ENCODE measurements at places on chromosomes 5 and 9. TPM values are rescaled to one million over a fixed set of nuclear protein-coding genes. Genes with fewer than 3 reads are reported as not detected.

GRCh38 chr5:172686111-172686510 lies 45.0 kb downstream of the NEURL1B start:
- ATAC-seq: no peak
- H3K36me3 ChIP-seq: no peaks in the 10 kb centered on the region
- no peak overlapping the region for H3K4me3 ChIP-seq

- H3K4me3 ChIP-seq: no peak overlapping the region
- no peak overlapping the region for H3K27ac ChIP-seq
- H3K4me1 ChIP-seq: no peaks in the 10 kb centered on the region
- H3K27me3 ChIP-seq: peaks cover 7% of the 10 kb centered on the region
These were observed 25.8 kb downstream of the COL23A1 start for GRCh38 chr5:178564397-178564796.

- no peaks in the 10 kb centered on the region for H3K27me3 ChIP-seq
- H3K4me3 ChIP-seq: no peak overlapping the region
- H3K4me1 ChIP-seq: no peaks in the 10 kb centered on the region
- no peak overlapping the region for H3K27ac ChIP-seq
These were observed 522.7 kb downstream of the NR2F1-AS1 start for GRCh38 chr5:93058309-93058708.

- H3K4me1 ChIP-seq: peaks cover 30% of the 10 kb centered on the region
- no peak for ATAC-seq
- H3K27ac ChIP-seq: peak overlapping the region; percentile 4
- H3K36me3 ChIP-seq: peaks cover 24% of the 10 kb centered on the region
- H3K27me3 ChIP-seq: no peaks in the 10 kb centered on the region
These were observed 30.4 kb downstream of the RNF145 start for GRCh38 chr5:159178978-159179377.

- ATAC-seq: peak; percentile 55
- no peaks in the 10 kb centered on the region for H3K27me3 ChIP-seq
- H3K27ac ChIP-seq: no peak overlapping the region
- no peaks in the 10 kb centered on the region for H3K4me1 ChIP-seq
- H3K4me3 ChIP-seq: no peak overlapping the region
These were observed 561.1 kb downstream of the EBF1 start for GRCh38 chr5:158538506-158539074.

GRCh38 chr9:132154863-132155567 lies 6.8 kb upstream of the NTNG2 start:
- no peak for ATAC-seq
- no peaks in the 10 kb centered on the region for H3K36me3 ChIP-seq
- H3K4me1 ChIP-seq: no peaks in the 10 kb centered on the region

GRCh38 chr9:109507421-109507838 lies 9.3 kb upstream of the PTPN3 start:
- peaks cover 9% of the 10 kb centered on the region for H3K27me3 ChIP-seq
- no peaks in the 10 kb centered on the region for H3K4me1 ChIP-seq
- H3K27ac ChIP-seq: no peak overlapping the region
- H3K4me3 ChIP-seq: no peak overlapping the region
- peak; percentile 68 for ATAC-seq

Gene AGXT2
- not detected for total RNA-seq

Gene FAM153A
- 26.3 TPM for total RNA-seq

DNA sequence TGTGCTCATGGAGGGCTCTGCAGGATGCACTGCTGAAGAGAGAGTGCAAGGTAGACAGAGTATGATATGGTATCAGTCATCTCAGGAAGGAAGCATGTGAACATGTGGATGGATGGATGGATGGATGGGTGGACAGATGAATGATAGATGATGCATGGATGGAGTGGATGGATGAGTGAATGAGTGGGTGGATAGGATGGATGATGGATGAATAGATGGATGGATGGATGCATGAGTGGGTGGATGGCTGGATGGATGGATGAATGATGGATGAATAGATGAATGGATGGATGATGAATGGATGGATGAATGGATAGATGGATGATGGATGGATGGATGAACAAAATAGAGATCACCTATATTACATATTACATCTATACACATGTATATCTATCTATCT lies 341.3 kb downstream of the DRD1 start:
- H3K27ac ChIP-seq: no peak overlapping the region
- no peaks in the 10 kb centered on the region for H3K4me1 ChIP-seq
- no peak overlapping the region for H3K4me3 ChIP-seq
- H3K36me3 ChIP-seq: no peaks in the 10 kb centered on the region

GRCh38 chr9:126158588-126159429 lies 167.8 kb upstream of the MVB12B start:
- no peaks in the 10 kb centered on the region for H3K36me3 ChIP-seq
- peaks cover 25% of the 10 kb centered on the region for H3K27me3 ChIP-seq
- no peak overlapping the region for H3K4me3 ChIP-seq

- no peaks in the 10 kb centered on the region for H3K27me3 ChIP-seq
- H3K4me3 ChIP-seq: no peak overlapping the region
- H3K4me1 ChIP-seq: peaks cover 32% of the 10 kb centered on the region
- no peak overlapping the region for H3K27ac ChIP-seq
- ATAC-seq: no peak
These were observed 164.3 kb upstream of the KLF9 start for GRCh38 chr9:70578720-70579119.

GRCh38 chr5:66230551-66230950 lies 86.5 kb downstream of the SREK1 start:
- no peak overlapping the region for H3K27ac ChIP-seq
- H3K4me3 ChIP-seq: no peak overlapping the region
- no peaks in the 10 kb centered on the region for H3K36me3 ChIP-seq
- no peaks in the 10 kb centered on the region for H3K4me1 ChIP-seq
- H3K27me3 ChIP-seq: no peaks in the 10 kb centered on the region

- H3K27ac ChIP-seq: no peak overlapping the region
- no peak overlapping the region for H3K4me3 ChIP-seq
- H3K4me1 ChIP-seq: no peaks in the 10 kb centered on the region
- no peak for ATAC-seq
These were observed 174.3 kb downstream of the SYK start for GRCh38 chr9:90975781-90976538.

DNA sequence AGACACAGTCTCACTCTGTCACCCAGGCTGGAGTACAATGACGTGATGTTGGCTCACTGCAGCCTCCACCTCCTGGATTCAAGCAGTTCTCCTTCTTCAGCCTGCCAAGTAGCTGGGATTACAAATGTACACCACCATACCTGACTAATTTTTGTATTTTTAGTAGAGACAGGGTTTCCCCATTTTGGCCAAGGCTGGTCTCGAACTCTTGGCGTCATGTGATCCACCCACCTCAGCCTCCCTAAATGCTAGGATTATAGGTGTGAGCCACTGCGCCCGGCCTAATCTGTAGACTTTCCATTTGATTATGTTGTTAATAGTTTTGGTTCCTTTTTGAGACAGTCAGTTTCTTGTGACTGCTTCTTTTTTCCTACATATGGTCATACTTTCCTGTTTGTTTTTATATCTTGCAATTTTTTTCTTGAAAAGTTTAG lies 31.0 kb downstream of the MTREX start:
- H3K4me1 ChIP-seq: peaks cover 6% of the 10 kb centered on the region
- no peaks in the 10 kb centered on the region for H3K36me3 ChIP-seq
- no peak for ATAC-seq

All from gastroesophageal sphincter (tissue), 4 donors.